B cell (primary cell): ENCODE measurements at places on chromosomes 3 and 15.

GRCh38 chr3:162224746-162225145 lies 728.1 kb downstream of the OTOL1 start:
- DNase-seq: no peak

GRCh38 chr15:65050270-65050669 lies 5.1 kb downstream of the SLC51B start:
- no peak for DNase-seq

GRCh38 chr3:112377568-112378071 lies 44.7 kb downstream of the CD200 start:
- DNase-seq: no peak

GRCh38 chr3:122873741-122874515 lies 79.1 kb downstream of the SLC49A4 start:
- no peak for DNase-seq

GRCh38 chr15:25182098-25182478 lies 227.3 kb downstream of the SNRPN start:
- DNase-seq: no peak

- DNase-seq: peak; percentile 13
Measured at GRCh38 chr3:108293858-108294257, 2.5 kb upstream of the HHLA2 start.

DNA sequence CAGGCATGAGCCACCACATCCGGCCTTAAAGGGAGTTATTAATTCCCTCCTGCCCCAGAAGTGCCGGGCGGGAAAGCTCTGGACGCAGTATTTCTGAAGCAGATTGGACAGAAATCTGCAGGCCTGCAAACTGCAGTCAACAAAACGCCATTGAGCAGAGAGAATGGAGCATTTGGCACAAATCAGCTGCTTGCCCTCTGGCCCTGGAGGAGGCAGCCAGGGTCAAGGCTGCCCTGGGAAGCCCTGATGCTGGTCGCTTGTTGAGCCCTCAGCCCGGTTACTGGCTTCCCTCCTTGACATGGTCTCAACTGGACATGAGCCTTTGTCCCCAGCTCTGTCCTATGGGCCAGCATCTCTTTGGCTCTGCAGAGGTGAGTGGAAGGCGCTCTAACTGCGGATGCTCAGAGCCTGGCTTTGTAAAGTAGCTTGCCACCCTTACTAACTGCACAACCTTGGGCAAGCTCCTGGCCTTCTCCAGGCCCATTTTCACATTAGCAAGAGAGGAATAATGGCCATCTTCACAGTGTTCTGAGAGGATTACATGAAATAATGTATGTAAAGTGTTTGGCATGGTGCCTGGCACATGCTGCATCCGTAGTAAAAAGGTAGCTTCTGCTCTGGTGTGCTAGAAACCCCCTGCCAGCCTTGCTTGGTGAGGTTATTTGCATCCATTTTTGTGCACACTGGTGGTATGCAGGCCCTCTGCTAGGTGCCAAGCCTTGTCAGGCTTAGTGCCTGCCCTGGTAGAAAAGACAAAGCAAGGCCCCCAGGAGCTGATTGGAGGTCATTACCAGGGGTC lies 4.1 kb downstream of the SEMA4B start:
- no peak for DNase-seq

- DNase-seq: no peak
Measured at GRCh38 chr15:26355472-26356074, 417.3 kb downstream of the GABRB3 start.

- DNase-seq: no peak
Measured at GRCh38 chr3:152961323-152961722, 126.4 kb downstream of the P2RY1 start.

DNA sequence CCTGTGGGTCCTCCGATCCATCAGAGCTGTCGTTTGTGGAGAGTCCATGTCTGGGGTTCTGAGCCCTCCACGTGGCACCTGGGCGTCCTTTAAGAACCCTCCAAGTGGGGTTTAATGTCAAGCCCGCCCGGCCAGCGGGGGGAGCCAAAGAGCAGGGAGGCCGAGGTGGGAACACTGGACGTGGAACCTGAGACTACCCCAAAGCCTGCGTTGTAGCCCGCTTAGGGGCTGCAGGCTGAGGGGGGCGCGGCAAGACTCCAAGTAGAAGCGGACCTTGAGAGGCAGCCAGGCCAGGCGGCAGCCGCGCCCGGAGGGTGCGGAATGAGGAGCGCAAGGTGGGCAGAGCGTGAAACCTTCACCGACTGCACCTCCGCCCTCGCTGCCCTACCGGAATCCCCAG lies 126.2 kb upstream of the ATP10A start:
- no peak for DNase-seq
